Stimulated activated CD4-positive, alpha-beta T cell treated with anti-CD3 and anti-CD28 coated beads, Interleukin-15, amount 100 ng/mL, for 24 hours (primary cell): ENCODE measurements at places on chromosomes 12 and 14.

DNA sequence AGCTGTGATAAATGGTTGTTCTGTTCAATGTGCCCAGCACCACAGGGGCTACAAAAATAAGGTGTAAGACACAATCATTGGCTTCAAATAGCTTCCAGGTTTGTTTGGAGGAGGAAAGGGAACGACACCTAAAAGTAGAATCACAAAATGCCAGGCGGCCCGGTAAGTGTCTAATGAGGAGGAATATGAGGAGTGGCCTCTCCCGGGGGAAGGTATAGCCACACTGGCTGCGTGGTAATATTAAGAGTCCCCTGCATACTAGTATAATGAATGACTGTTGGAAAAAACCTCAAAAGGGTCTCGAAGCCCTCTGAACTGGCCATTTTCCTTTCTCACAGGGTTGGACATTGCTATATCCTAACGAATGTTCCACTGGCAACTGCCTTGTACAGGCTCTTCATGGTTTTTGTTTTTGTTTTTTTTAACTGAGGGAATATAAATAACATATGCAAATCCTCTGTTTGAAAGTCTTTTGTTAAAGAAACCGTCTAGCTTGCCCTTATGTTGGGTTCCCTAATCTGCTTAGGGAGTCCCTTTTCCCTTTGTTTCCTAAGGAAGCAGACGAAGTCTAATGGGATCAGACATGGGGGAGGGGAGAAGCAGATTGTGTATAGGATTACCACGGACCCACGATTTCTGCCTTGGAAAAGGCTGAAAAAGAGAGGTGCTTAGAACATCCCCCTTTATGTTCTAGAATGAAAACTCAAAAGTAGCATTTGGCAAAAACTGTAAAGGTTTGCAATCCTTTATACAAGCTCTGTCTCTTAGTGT, 4.2 kb downstream of the CCDC60 start:
- DNase-seq: no peak

DNA sequence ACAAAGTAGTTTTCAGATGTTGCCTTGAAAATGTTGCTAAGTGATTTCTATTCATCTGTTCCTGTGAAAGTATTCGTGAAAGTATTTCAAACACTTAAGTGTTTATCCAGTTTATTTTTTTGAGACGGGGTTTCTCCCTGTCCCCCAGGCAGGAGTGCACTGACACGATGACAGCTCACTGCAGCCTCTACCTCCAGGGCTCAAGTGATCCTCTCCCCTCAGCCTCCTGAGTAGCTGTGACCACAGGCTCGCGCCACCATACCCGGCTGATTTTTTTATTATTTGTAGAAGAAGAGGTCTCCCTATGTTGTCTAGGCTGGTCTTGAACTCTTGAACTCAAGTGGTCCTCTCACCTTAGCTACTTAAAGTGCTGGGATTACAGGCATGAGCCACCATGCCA, 1.7 kb downstream of the ZDHHC17 start:
- no peak for DNase-seq

- no peak for DNase-seq
Observed at GRCh38 chr14:68263563-68264259, 444.1 kb downstream of the RAD51B start.

DNA sequence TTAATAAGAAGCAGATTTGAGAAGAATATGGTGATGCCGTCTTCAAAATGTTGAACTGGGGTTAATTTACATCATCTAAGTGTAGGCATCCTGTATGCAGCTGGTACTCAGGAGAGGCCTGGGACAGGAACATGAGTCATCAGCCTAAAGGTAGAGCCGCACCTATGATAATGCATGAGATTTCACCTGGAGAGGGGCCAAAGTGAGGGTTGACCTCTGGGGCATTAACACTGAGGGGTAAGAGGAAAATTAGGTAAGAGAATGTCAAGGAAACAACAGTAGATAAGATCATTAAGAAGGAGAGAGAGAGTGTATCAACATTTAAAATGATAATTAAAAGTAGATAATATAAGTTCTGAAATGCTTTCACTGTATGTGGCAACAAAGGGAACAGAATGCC, 20.2 kb upstream of the SSTR1 start:
- no peak for DNase-seq

GRCh38 chr14:105422695-105423487, 3.3 kb downstream of the MTA1 start:
- DNase-seq: no peak

DNA sequence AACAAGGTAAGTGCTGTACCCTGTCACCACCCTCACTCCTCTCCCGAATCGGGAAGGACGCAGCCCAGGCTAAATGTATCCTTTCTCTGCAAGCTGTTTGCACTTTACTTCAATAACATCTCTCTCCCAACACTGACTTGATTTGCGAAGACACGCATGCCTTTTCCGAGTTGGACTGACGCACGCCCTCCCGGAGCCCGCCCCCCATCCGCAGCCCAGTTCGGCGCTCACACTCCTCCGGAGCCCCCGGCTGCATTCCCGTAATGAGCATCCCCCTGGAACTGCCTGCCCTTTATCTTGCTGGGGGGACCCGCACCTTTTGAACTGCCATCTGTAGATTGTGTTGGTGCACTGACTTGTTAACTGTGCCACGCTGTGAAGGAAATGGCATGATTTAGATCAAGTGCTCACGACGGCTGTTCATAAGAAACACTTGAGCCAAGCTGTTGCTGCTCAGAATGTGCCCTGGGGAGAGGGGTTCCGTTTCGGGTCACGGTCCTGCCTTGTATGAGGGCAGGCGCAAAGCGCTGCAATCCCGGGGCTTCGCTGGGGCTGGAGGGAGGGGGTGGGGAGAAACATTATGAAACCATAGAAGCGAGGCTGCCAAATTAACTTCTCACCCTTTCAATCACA, 176.6 kb upstream of the CDKN3 start:
- DNase-seq: no peak
